ENCODE measurements at places on chromosomes 3 and 15.

GRCh38 chr3:108051005-108051404 is 39.8 kb downstream of the CD47 start:
- DNase-seq: no peak

DNA sequence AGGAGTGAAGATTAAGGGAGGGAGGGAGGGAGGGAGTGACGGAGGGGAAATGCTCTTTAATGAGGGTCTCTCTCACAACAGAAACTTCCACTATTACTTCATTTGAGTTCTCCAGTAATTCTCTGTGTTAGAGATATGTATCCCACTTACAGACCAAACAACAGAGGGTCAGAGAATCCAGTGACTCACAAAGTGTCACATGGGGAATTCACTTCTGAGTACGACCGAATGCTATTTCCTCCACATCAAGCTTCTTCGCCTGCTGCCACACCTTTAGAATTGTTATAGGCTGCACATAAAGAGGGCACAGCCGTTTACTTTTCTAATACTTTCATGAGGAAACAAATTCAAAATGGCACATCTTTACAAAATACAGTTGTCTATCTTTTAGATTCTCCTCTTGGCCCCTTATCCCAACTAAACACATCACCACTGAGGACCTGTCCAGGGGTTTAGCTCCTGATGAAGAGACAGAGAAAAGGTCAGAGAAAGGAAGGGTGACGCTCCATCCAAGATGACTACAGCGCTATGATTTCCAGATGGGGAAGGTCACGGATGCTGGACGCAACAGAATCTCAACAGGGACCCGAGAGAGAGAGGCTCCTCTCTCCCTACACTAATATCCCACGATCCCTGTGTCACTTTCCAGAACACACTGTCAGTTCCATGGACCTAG is 119.0 kb downstream of the XXYLT1 start:
- peak; percentile 65 for DNase-seq

- no peak for DNase-seq
Observed at GRCh38 chr3:39193391-39193790, 996 bp upstream of the XIRP1 start.

DNA sequence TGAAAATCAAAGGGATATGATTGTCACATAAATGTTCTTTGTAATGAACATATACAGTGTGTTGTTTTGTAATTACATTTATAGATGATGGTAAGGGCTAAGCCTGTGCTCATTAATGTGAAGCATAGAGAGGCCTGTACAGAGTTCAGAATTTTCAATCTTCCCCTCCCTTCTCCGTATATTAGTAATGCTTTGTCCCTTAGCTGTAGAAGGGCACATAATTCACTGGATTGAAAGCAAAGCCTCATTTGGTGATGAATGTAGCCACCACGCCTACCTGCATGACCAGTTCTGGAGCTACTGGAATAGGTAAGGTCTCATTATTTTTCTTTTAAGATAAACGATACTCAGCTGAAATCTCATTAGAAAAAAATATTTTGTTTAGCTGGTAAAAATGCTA is 130.2 kb downstream of the CDIN1 start:
- no peak for DNase-seq

- peak; percentile 86 for DNase-seq
Observed at GRCh38 chr15:39171944-39172368, 408.9 kb upstream of the THBS1 start.

- no peak for DNase-seq
Observed at GRCh38 chr15:31344823-31345605, 18.4 kb downstream of the KLF13 start.

DNA sequence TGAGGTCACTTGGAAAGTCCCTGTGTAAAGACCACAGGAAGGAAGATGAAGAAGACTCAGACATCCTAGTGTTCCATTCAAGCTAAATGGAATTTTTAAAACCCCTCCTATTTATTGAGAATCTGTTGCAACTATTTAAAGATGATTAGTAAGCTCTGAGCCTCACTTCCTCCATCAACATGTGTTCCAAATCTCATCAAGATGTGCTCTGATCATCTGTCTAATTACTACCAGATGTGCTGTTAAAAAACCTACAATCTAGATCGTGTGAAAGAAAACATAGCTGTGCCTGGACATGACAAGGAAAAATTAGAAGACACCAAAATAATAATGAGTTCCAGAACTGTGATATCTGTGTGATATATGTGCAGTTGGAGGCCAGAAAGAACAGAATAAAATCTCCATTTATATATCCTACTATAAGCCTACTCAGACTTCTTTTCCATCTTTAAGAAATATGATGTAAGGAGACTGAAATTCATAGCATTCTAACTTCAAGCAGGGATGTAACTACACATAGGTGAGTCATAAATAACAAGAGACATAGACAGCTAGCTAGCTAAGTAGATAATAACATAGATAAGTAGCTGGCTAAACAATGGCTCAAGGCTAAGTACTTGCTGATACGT is 7.8 kb downstream of the XPC start:
- peak; percentile 70 for DNase-seq

DNA sequence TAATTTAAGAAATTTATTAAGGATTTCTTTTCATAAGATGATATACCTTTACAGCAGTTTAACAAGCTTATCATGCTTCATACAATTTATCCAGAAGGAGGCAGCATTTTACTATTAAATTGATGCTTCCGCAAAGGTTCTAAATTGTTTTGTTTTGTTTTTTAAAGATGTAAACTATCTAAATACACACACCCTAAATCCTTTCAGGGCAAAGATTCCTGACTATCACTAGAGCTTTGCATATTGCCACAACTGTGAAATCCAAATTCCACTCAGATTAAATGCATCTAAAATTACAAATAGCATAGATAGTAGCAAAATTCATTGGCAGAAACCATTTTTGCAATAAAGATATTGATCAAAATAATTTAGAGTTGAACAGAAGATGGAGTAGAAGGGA is 44.5 kb upstream of the CCNL1 start:
- DNase-seq: peak; percentile 15

- DNase-seq: no peak
Observed at GRCh38 chr15:70314688-70315087, 217.0 kb upstream of the TLE3 start.

- no peak for DNase-seq
Observed at GRCh38 chr3:194957743-194958240, 272.1 kb downstream of the FAM43A start.

- no peak for DNase-seq
Observed at GRCh38 chr3:139346771-139347170, 3.0 kb downstream of the MRPS22 start.

GRCh38 chr15:25245801-25246622 is 192.8 kb downstream of the UBE3A start:
- DNase-seq: no peak

GRCh38 chr3:186523434-186523833 is 20.7 kb downstream of the CRYGS start:
- no peak for DNase-seq

DNA sequence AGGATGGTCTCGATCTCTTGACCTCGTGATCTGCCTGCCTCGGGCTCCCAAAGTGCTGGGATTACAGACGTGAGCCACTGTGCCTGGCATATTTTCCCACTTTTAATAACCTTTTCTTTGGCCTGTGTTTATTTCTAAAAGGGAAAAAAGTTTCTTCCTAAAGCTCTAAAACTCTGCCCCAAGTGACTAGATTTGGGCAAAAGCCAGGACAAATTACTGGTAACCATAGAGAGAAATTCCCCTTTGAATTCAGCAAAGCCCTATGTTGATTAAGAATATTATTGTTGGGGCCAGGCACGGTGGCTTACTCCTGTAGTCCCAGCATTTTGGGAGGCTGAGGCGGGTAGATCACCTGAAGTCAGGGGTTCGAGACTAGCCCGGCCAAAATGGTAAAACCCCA is 11.5 kb upstream of the TRPM7 start:
- DNase-seq: no peak

GRCh38 chr3:194879126-194879877 is 193.6 kb downstream of the FAM43A start:
- DNase-seq: no peak

DNA sequence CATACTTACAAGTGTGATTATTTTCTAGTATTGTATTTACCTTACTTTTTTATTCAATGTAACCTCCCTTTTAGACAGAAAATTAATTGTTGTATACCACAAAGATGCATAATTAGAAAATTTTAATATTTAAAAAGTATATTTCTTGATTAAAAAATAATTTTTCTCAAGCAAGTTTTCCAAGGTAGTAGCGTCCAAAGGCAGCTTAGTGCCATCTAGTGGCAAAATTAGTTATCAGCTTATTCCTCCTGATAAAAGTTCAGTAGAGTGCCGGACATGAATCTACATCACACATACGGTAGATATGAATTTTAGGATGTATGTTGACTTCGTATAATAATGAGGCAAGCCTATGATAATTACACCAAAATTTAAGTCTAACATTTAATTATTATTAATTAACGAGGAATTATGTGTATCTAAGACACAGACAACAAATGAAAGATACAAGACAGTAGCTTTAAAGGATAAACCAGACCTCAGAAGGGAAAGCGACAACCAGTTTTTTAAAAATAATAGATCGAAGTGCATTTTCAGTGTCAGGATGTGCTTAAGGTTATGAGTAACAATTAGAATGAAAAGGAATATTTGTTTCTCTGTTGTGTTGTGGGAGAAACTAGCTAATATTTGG is 405.9 kb downstream of the ROBO1 start:
- no peak for DNase-seq

- no peak for DNase-seq
Observed at GRCh38 chr3:192215-192929, 4.2 kb upstream of the CHL1 start.

DNA sequence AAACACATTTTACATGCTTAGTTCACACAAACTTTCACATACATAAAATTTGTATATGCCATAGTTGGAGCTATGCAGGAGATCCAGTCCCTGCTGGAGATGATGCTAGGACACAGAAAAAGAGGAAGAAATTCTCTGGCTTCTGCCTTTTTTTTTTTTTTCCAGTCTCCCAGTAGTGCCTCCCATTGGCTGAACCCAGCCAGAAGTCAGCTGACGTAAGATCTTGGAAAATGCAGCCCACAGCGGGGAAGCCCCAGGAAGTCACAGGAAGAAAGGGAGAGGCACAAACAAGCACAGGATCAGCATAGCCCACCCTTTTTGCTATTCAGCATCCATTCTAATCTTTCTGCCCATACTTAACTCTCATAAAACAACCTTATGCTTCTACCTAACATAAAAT is 38.5 kb downstream of the SCN11A start:
- no peak for DNase-seq

- no peak for DNase-seq
Observed at GRCh38 chr15:83449250-83449671, 2.1 kb downstream of the SH3GL3 start.

DNA sequence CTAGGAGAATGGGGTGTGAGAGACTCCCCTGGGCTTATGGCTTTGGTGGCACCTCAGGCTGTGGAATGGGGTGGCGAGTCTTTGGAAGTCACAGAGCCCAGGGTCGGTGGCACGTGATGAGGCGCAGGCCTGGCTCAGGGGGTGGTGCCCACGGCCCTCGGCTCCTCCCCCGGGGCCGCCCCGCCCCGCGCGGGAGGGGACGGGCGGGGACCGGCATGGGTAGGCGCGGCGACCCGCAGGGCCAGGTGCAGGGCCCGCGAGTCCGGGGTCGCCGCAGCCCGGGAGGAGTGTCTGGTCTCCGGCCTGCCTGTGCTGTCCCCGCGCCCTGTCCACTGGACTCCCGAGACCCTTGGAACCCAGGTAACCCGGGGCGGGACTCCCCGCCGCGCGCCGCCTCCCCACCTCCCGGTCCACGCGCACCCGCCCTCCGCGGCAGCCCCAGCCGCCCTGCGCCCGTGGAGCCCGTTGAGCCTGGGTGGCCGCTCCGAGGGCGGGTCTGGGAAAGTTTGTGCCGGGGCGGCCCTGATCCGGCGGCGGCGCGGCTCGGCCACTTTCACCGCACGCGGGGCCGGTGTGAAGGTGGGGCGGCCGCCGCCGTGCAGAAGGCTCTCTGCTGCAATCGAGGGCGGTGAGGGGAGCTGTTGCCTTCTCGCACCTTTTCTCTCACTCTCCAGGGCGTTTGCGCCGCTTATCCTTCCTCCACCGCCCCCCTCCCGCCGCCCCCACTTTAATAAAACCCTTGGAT is at the start of gene PAQR5:
Gene PAQR5 (plus strand): TSS at position 216 of the 745 bp plus-strand sequence. CDS start 61,169 bp downstream, outside the sequence.
- no peak for DNase-seq
